ENCODE measurements at places on chromosomes 1 and 21. TPM values are rescaled to one million over a fixed set of nuclear protein-coding genes. Genes with fewer than 3 reads are reported as not detected.

TMEM82 gene
- total RNA-seq: 4.9 TPM

SLAMF6 gene
- 2.2 TPM for total RNA-seq

AKNAD1 gene
- total RNA-seq: 0.37 TPM

SUSD4 gene
- 3.4 TPM for total RNA-seq

CNKSR1 gene
- total RNA-seq: 36.0 TPM

KCNJ9 gene
- not detected for total RNA-seq

CA6 gene
- not detected for total RNA-seq

PRAMEF11 gene
- total RNA-seq: not detected

EFCAB14 gene
- total RNA-seq: 128 TPM

SPATA46 gene
- total RNA-seq: not detected

USH2A gene
- total RNA-seq: 0.03 TPM

GNG4 gene
- 0.12 TPM for total RNA-seq

OR2T35 gene
- not detected for total RNA-seq

PCBP3 gene
- total RNA-seq: 2.1 TPM

DARS2 gene
- 16.9 TPM for total RNA-seq

OLFML2B gene
- total RNA-seq: 8.4 TPM

SMIM1 gene
- 5.9 TPM for total RNA-seq

AMY2A gene
- 0.98 TPM for total RNA-seq

MAP1LC3C gene
- 1.2 TPM for total RNA-seq

SLC44A3 gene
- 53.8 TPM for total RNA-seq

CLDN8 gene
- 0.09 TPM for total RNA-seq

FCRL2 gene
- 0.09 TPM for total RNA-seq

ASTN1 gene
- 2.0 TPM for total RNA-seq

S100A12 gene
- total RNA-seq: 0.75 TPM

C1orf94 gene
- not detected for total RNA-seq

PRRX1 gene
- 12.5 TPM for total RNA-seq

CBS gene
- total RNA-seq: 8.5 TPM

TBX15 gene
- 0.20 TPM for total RNA-seq

SMPDL3B gene
- total RNA-seq: 7.0 TPM

SLX9 gene
- 34.6 TPM for total RNA-seq

ADAMTS4 gene
- total RNA-seq: 7.3 TPM

UQCRH gene
- total RNA-seq: 240 TPM

RAP1GAP gene
- 157 TPM for total RNA-seq

TNFRSF4 gene
- total RNA-seq: 2.6 TPM

CTBS gene
- 18.5 TPM for total RNA-seq

MCOLN2 gene
- 1.8 TPM for total RNA-seq

PDPN gene
- 37.5 TPM for total RNA-seq

CSF3R gene
- total RNA-seq: 13.2 TPM

WNT9A gene
- 2.2 TPM for total RNA-seq

RPTN gene
- total RNA-seq: not detected

FCRLA gene
- total RNA-seq: 0.26 TPM

GBP7 gene
- not detected for total RNA-seq

Measured in mucosa of gallbladder (tissue), 1 donor.